ENCODE measurements at places on chromosomes 3 and 15.
A peak's percentile ranks its signal among the peaks of the same experiment; 100 is the strongest.

GRCh38 chr3:51391566-51392354 is 675 bp downstream of the RBM15B start:
- DNase-seq: peak; percentile 53

- DNase-seq: peak; percentile 35
Observed at GRCh38 chr15:76161153-76162035, 101.6 kb downstream of the TMEM266 start.

GRCh38 chr3:10466186-10466585 is 39.2 kb downstream of the ATP2B2 start:
- no peak for DNase-seq

DNA sequence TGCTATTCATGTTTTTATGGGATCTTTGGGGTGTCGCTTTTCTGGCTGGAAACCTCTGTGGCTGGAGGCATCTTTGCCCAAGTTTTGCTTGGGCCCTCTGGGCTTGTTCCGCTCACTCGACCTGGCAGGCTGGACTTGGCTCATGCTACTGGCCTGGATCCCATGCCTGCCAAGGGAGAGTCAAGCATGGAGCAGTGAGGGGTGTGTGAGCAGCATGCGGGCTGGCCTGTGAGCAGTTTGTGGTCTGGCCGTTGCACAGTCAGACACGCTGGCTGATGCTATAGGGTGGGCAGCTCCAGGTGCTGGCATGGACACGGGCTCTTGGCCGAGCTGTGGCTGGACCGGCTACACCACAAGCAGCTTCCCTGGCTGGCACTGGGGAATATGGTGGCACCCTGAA is 491.1 kb downstream of the AGBL1 start:
- no peak for DNase-seq

Measured in GM03348 (cell line).